A549 treated with CpdA at 1 μM for 4 hours (cell line): ENCODE measurements at places on chromosomes 6 and 20. TPM values are rescaled to one million over a fixed set of nuclear protein-coding genes. Genes with fewer than 3 reads are reported as not detected.

The SAMD10 gene
- not detected in 5 replicates for total RNA-seq

The GSTA2 gene
- total RNA-seq: not detected in 5 replicates

The MYBL2 gene
- total RNA-seq: 72.2 to 81.5 TPM (median 78.1 TPM) in 5 replicates

The MCCD1 gene
- not detected in 5 replicates for total RNA-seq

The RAET1L gene
- total RNA-seq: 0.18 to 0.49 TPM (median 0.27 TPM) in 5 replicates
